ENCODE measurements at places on chromosomes 3 and 15.

- DNase-seq, result no peak
These were observed 42.6 kb downstream of the PPCDC start for GRCh38 chr15:75065851-75066509.

- no peak for DNase-seq
These were observed 148.7 kb downstream of the MEX3B start for GRCh38 chr15:81897057-81897677.

- DNase-seq, result no peak
These were observed 148.5 kb downstream of the DUT start for GRCh38 chr15:48479751-48480150.

GRCh38 chr15:72227192-72227586 lies 3.8 kb downstream of the PKM start:
- DNase-seq, result peak; percentile 23

DNA sequence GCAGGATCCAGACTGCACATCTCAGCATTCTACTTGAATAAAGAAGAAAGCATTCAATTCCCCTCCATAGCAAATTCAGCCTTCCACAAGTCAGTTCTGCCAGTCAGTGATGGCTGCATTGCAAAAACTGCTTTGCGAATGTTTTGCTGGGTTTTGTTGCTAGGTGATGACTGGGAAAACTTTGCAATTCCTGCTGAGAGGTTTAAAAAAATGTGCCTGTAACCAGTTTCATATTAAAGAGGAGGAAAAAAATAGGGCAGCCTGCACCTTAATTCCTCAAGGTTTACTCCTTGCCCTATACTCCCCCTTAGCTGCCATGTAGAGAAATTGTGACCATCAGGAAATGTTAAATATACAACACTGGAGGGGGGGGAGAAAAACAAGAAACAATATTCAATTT lies 225.6 kb upstream of the ATP11B start:
- no peak for DNase-seq

GRCh38 chr3:197000211-197000610 lies 29.4 kb downstream of the MELTF start:
- DNase-seq, result no peak

DNA sequence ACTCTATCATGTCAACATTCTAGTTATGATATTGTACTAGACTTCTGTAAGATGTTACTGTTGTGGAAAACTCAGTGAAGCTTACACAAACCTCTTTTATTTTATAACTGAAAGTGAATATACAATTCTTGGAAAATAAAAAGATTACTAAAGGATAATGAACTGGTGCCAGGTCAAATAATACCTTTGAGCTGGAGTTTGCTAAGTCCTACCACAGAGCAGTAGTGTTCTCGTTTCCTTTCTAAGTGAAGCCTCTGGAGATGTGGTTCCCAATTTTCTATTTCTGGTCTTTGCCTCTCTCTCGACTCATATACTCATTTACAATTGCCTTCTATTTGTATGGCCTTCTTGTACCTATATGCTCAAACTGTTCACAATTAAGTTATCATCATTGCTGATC lies 942.9 kb downstream of the SQOR start:
- no peak for DNase-seq

- peak; percentile 56 for DNase-seq
These were observed at the start of the genes SNRPN and SNURF for GRCh38 chr15:24954783-24955530. Gene SNRPN, plus strand, starts transcription at chr15:24954987. Its CDS starts 19,467 bp downstream, at chr15:24974454. Gene SNURF, plus strand, starts transcription at chr15:24954987. Its CDS starts 62 bp downstream, at chr15:24955049.

All from CD4-positive, alpha-beta T cell (primary cell).